Activated T-cell treated with anti-CD3 and anti-CD28 coated beads, Interleukin-2, amount 50 U/mL, for 48 hours (primary cell): ENCODE measurements at places on chromosomes 4 and X.

DNA sequence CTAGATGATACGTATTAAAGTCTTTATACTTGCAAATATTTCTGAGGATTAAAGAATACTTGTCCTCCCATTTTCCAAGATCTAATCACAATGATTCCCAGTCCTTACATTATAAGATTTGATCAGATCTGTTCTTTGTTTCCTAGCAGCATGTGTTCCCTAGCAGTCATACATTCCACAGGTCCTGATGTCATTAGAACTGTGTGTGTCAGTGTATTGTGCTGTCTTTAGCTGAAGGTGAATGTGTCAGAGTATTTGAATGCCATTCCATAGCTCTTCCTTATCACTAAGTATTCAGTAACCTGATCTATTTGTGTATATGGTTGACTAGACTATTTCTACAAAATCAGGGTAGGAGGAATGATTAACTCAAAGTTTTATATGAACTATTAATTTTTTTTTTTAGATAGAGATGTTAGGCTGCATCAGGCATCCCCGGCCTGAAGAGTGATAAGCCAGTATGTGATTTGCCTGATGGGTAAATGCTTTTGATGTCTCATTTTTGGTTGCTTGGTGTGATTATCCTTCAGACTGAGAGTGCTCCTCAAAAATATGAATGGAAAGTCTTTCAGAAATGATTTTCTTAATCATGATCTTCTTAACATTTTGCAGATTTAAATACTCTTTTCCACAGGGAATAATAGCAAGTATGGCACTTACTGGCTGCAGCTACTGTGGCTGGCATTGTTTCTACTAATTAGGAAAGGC is 4.4 kb downstream of the ADGRL3 start:
- DNase-seq = no peak

DNA sequence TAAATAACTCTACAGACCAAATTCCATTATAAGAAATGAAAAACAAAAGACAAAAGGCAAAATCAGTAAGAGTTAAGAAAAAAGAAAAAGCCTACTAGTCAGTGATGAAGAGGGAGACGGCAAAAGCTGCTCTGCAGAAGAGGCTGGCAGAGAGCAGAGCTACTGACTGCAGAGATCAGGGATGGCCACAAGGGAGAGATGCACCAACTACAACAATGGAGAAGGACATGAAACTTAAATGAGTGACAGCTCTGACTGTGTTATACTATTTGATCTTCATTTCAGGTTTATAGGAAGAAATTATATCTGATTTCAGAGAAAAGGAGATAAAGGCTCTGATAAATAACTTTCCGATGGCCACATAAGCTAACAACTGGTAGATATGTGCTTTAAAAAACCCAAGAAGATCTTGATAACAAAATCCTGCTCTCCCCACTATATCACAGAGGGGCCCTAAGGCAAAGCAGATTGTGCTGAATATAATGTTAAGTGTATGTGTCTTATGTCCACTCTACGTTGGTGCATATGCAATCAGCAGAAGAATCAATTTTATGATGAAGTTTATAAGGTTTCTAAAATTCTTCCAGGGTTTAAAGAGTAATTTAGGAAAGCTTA is 58.4 kb upstream of the COX18 start:
- no peak for DNase-seq

GRCh38 chr4:89535251-89535650 is 227.7 kb upstream of the GPRIN3 start:
- DNase-seq = no peak

DNA sequence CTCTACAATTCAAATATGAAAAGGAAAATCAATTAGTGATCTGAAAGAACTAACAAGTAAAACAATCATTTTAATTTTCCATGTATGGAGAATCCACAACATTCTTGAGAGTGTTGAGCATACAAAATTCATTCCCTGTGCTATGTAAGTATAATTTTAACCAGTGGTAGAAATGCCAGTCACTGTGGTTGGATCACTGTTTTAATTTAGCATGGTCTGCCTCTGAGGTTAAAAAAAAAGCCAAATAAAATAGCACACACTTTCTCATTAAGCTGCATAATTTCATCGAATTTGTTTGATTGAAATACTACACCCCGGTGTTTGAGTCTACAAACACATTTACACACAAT is 185.5 kb upstream of the STS start:
- no peak for DNase-seq

GRCh38 chr4:84312426-84313012 is 186.6 kb downstream of the NKX6-1 start:
- no peak for DNase-seq

- no peak for DNase-seq
Measured at GRCh38 chrX:3728454-3728853, 15.0 kb upstream of the PRKX start.

- no peak for DNase-seq
Measured at GRCh38 chr4:8340781-8341241, 71.3 kb downstream of the HTRA3 start.

DNA sequence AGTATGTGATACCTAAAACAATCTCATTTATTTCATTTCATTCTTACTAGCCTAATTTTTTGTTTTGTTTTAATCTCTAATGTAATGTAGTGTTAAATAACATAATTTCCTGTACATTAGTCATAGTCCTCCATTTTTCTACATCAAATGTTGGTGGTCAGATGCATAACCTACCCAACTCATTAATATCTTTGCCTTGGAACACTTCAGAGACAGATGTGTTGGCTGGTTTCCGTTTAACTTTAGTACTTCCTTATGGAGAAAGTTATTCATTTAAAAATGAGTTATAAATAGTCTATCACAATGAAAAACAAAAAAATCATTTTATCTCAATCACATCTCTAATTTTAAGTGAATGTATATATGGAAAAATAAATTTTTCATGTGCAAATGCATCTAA is 190.2 kb downstream of the ANTXR2 start:
- no peak for DNase-seq

- peak; percentile 50 for DNase-seq
Measured at GRCh38 chrX:72128881-72129280, 2.8 kb downstream of the RTL5 start.

GRCh38 chrX:46376246-46376885 is 168.9 kb downstream of the ZNF674 start:
- peak; percentile 35 for DNase-seq

DNA sequence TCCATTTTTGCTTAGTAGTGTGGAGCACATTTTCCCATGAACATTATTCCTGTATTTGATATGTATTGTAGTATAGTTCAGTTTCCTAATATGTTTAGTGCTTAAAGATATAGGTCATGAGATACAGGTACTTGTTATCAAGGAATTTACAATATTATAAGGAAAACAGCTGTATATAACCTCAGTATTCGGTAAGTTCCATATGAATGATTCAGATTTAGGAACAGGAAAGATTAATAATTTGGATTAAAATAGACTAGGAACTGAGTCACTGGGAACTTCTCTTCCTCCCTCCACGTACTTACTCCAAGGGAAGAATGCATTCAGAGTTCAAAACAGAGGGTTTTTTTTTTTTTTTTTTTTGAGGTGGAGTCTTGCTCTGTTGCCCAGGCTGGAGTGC is 20.0 kb downstream of the DIAPH2 start:
- DNase-seq = no peak

- no peak for DNase-seq
Measured at GRCh38 chrX:80237072-80237471, 183.2 kb upstream of the TENT5D start.

- DNase-seq = no peak
Measured at GRCh38 chr4:142353149-142353738, 492.9 kb downstream of the INPP4B start.

- no peak for DNase-seq
Measured at GRCh38 chr4:1686440-1687036, 2.4 kb upstream of the FAM53A start.

DNA sequence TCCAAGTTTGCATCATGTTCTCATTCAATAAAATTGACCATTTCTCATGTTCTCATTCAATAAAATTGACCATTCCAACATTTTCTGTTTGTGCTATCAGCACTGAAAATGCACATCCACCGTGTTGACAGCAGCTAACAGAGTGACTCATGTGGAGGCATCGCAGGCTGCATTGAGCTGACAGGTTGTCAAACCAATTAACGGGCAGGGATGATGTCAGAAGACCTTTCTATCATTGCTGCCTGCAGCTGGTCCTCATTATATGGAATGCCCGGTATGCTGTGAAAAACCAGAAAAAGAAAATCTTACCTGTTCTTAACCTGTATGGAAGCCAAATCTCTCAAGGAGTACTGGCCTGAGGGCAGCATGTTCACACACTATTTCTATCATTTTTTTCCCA is 202.0 kb downstream of the SMIM20 start:
- DNase-seq = no peak

GRCh38 chr4:188428935-188429334 is 289.7 kb downstream of the TRIML1 start:
- DNase-seq = no peak

DNA sequence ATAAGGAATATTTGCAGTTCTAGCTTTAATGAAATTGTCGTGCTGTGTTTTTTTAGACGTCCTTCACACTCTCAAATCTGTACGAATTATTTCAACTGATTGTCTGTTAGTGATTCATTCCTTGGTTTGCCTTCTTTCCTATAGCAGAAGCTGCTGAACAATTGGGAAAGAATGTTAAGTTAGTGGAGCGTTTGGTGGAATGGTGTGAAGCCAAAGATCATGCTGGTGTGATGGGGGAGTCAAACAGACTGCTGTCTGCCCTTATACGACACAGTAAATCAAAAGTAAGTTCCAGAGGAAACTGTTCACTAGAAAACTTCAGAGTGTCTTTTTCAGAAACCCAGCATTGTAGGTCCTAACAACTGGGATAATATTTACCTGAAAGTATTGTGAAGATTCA is 159.9 kb downstream of the RAP1GDS1 start:
- DNase-seq = no peak

DNA sequence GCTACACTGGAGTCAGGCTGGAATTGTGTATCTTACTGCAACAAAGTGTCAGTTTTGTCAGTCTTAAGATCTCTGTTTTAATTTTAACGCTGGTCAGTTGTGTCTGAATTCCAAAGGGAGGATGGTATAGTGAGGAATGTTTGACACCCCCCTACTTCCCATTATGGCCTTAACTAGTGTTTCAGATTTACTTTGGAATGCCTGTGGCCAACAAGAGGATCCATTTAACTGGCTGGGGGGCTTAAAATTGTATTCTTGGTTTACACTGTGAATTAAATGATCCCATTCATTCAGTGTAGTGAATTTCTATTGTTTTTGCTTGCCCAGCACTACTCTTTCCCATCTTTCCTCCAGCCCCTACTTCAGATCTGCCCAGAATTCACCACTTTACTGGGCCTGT is 75.8 kb upstream of the IQCM start:
- DNase-seq = no peak

DNA sequence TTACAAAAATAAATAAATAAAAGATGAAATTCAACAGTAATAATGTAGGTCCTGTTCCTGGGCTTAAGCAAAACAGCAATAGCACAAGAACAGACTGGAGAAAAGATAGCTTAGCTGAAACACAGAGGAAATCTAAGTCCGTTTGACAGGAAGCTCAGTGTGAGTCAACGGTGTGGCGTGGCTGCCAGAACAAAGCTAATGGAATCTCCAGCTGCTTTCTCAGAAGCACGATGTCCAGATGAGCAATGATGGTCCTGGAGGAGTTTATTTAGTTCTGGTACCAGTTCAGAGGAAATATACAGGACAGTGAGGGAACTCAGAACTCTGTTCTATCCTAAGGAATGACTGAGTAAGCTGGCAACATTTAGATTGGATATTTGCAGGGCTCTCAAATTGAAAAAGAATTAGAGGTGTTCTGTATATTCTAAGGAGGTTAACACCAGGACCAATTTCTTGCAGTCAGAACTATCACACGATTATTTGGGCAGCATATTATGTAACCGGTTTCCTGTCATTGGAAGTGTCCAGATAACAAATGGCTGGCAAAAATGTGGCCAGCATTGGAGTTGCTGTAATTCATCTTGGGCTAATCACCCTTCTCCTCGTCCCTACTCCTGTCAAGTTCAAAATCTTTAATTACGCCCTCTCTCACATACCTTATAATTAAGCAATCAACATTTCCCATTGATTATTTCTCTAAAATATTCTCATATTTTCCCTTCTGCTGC is 12.7 kb downstream of the GAB3 start:
- no peak for DNase-seq
